Muscle of arm (tissue), 14 donors: ENCODE measurements at places on chromosomes 3 and 15. TPM values are rescaled to one million over a fixed set of nuclear protein-coding genes. Genes with fewer than 3 reads are reported as not detected.

The CHRM5 gene
- polyA plus RNA-seq: not detected

The TRIM71 gene
- polyA plus RNA-seq: 1.7 TPM

The CCDC13 gene
- 0.33 TPM for polyA plus RNA-seq

The C3orf62 gene
- polyA plus RNA-seq: 5.1 TPM

The INSYN1 gene
- polyA plus RNA-seq: 3.0 TPM

The CCR1 gene
- 3.8 TPM for polyA plus RNA-seq

The GOLGA8R gene
- polyA plus RNA-seq: 6.9 TPM

The GRAMD2A gene
- polyA plus RNA-seq: not detected

DNA sequence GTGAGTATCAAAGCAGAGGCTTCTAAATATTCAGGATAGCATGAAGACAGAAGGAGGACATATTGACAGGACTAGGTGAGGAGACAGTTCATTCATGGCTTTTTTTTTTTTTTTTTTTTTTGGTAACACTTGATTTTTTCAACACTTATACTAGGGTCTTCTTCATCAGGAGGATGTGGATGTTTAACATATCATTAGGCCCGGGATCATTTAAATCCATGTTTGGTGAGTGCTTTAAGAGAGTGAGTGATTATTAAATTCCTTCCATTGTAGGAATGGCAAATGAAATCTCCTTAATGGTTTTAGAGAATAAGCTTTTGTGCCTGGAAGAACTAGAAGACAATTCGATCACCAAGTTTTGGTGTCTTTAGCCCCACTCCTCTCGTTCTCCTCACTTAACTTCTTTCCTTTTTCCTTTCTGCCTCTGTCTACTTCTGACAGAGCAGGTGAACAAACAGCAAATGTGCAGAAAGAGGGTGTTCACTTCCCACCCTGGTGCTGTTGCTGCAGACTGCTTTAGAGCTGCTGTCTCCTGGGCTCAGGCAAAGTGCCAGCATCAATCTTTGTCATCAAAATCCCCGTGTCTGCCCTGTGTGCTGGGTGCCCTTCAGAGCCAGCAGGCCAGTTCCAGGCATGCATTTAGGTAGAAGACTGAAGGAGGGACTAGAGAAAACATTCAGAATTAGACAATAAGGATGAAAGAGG, 35.6 kb upstream of the RAB11A start:
- DNase-seq: no peak

DNA sequence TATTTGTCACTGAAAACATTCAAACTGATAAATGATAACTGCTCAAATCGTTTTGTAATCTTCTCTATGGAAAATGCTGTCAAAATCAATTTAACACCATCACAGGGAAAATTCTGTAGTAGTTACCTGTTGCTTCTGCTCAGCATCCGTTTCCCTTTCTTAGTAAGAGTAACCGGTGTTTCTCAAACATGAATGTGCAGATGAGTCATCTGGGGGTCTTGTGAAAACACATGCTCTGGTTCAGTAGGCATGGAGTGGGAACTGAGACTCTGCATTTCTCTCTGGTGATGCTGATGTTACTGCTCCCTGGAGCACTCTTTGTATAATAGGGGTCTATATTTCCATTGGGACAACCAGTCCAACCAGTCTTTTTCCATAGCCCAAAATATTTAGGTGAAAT, 145.1 kb downstream of the SEMA6D start:
- DNase-seq: no peak

DNA sequence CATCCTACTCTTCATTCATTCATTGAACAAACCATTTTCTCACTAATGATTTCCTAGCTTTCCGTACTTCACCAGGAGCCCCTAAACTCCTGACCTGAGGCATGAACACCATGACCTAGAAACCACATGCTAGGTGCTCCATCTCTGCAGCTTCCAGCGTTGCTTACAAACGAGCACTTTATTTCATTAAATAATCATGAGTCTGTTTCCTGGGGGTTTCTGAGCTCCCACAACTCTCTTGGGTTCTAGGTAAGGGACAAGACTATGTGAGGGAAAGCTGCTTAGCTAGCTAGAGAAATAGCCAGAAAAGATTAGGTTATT, 1.3 kb downstream of the MAP2K1 start:
- no peak for DNase-seq

GRCh38 chr3:114809668-114810413, 337.2 kb downstream of the ZBTB20 start:
- DNase-seq: no peak

DNA sequence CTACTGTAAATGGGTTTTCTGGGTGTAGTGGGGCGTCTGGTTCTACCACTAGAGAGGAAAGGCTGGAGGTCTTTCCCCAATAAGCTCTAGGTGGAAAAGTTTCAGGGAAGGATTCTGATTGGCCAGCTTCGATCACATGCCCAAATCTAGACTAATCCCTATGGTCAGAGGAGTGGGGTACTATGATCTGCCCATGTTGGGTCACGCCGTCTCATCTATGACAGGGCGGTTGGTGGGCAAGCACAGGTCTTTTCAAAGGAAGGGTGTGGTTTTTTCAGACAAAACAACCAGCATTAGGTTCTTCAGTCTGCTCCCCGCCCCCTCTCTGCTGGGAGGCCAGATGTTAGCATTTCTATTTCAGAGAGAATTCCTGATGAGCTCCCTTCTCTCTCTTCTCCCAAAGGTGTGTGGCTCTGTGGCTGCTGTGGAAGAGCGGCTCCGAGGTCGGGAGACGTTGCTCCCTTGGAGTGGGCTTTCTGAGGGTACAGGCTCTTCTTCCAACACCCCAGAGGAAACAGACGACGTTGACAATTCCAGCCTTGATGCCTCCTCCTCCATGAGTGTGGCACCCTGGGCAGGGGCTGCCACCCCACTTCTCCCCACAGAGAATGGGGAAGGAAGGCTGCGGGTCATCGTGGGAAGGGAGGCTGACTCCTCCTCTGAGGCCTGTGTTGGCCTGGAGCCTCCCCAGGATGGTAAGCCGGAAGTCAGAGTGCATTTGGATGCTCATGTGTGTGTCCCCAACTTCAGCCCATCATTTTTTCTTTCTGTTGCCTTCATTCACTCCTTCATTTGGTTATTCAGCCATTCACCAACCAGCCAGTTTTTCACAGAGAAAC, 9.7 kb upstream of the TATDN2 start:
- no peak for DNase-seq

- no peak for DNase-seq
Observed at GRCh38 chr3:71463617-71464016, 119.9 kb downstream of the FOXP1 start.

DNA sequence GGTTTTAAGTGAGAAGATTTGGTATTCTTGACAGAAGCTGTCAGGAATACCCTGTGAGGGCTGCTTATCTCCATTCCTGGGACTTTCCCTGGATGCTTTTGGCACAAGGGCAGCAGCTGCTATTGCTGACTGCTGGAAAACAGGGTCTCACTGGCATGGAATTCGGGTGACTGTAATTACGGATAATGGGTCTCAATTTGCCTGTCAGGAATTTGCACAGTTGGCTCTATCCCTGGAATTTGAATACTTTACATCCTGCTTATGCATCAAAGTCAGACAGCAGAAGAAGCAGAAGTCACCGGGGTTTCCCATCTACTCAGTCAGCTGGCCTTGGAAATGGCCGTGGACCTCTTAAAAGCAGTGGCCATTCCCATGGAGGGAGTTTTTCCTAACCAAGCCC, 25.9 kb upstream of the AKAP13 start:
- peak; percentile 17 for DNase-seq

GRCh38 chr3:150762662-150763121, 277 bp downstream of the SIAH2 start:
- no peak for DNase-seq

- DNase-seq: no peak
Observed at GRCh38 chr3:63936925-63937324, 24.7 kb upstream of the SCAANT1 start.

GRCh38 chr15:49055630-49056029, 9.4 kb upstream of the SECISBP2L start:
- DNase-seq: no peak

DNA sequence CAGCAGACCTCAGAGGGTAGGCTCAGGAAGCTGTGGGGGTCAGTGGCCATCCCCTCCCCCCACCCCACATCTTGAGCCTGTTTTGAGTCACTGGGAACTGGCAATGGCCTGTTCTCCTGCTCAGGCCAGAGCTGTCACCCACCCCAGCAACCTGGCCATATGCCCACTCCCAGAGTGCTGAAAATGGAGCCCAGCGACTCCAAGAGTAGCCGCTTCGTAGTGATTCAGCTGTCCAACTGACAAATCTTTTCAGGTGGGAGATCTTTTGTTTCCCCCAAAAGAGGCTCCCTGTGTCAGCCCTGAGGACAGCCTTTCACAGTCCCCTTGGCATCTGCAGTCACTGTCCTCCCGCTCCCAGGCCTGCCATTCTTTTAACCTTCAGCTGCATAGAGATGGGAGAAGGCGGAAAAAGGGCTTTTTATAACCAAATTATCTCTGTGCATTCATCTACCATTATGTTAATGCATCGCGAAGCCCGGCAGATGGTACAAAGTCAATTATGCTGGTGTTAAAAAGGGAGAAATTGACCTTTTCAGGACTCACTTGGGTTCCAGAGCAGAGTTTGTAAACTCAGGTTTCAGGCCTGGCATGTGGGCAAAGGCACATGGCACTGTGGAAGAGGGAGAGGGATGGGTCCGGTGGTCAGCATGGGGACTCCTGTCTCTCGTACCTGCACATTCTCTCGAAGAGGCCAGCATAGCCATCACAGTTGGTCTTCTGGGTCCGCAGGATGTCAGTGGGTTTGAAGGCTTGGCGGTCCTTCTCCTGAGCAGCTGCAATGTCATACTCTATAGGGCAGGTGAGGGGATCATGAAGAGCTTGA, 32.1 kb downstream of the KY start:
- no peak for DNase-seq

GRCh38 chr3:12349895-12350811, 61.3 kb downstream of the PPARG start:
- DNase-seq: no peak

DNA sequence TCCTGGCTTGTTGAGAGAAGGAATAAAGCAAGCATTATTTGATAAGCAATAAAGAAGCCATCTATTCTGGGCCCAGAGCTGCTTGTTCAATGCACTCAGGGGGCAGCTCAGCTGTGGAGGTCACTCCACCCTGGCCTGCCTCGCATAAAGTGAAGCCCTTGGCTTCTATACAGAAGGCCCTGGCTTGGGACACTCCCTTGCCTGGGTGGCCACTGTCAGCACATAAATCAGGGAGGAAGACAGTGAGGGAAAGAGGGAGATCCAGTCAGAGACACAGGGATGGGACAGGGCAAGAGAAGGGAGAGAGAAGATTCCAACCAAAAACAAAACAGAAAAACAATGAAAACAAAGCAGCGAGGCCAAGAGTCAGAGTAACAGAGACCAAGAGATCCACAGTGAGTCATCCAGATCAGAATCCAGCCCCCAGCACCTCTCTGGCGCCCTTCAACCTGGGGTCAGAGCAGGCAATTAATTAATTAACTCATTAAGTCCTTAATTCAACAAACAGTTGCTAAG, 11.8 kb downstream of the INSYN1 start:
- no peak for DNase-seq
